NCI-H2227 treated with DMSO at 0.1 percent for 48 hours (cell line): ENCODE measurements at places on chromosomes 13 and 19.
A peak's percentile ranks its signal among the peaks of the same experiment; 100 is the strongest.

DNA sequence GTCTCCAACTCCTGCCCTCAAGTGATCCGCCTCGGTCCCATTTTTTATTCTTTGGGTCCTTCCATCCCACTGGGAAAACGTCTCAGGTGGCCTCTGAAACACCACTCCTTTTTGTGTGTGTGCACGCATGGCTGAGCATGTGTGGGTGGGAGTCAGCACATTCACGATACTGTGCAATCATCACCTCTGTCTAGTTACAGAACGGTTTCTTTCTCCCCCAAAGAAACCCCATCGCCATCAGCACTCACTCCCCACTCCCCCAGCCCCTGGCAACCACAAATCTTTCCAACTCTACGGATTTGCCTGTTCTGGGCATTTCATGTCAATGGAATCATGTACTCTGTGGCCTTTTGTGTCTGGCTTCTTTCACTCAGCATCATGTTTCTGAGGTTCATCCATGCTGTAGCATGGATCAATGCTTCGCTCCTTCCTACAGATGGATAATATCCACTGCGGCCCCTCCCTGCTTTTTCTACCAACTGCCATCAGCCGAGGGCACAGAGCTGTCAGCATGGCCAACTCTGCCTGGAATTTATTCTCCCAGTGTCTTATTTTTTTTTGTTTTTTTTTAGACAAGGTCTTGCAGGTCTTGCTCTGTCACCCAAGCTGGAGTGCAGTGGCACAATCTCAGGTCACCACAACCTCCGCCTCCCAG lies 9.7 kb downstream of the F2RL3 start:
- DNase-seq = no peak

- DNase-seq = no peak
Measured at GRCh38 chr13:95921485-95921884, 131.7 kb downstream of the UGGT2 start.

DNA sequence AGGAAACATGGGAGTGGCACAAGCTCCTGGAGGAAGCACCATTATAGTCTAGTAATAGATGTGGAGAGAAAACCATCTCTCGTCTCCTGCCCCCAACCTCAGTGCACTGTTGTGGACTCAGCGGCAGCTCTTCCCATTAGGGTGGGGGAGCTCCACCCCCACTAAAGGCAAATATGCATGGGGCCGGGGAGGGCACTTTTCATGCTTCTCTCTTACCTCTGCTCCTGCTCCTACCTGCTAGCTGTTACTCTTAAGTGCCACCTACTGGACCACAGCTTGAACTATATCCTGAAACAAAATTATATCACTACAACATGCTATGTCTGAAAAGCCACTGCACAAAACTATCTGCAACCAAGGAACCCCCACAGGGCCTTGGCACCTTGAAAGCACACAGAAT lies 112.6 kb upstream of the DACH1 start:
- peak; percentile 2 for DNase-seq

DNA sequence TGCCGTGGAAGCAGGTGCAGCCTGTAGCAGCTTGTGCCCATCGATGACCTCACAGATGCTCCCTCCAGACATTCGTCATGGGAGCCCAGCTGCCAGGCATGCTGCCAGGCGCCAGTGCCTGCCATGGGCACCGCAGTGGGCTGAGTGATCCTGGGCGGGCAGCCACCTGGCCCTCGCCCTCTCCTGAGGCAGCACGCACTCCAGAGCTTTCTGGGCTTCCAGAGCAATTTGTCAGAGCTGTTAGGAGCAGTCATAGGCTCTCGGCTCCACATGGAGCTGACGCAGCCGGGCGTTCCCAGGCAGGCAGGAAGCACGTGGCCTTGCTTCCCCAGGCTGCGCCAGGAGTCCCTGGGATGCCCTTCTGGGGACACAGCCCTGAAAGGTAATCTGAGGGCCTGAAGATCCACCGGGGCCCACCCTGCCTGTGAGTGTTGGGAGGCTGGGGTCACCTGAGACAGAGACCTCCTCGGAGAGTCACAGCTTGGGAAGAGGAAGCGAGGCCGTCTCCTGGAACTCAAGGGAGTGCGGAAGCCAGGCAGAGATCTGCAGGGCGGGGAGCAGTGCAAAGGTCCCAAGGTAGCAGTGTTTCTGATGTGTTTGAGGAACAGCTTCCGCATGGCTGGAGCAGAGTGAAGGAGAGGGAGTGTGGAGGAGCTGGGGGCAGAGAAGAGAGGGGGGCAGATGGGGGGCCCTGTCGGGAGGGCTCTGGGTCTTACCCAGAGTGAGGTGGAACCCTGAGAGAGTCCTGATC lies 50.6 kb downstream of the DPF1 start:
- DNase-seq = no peak

DNA sequence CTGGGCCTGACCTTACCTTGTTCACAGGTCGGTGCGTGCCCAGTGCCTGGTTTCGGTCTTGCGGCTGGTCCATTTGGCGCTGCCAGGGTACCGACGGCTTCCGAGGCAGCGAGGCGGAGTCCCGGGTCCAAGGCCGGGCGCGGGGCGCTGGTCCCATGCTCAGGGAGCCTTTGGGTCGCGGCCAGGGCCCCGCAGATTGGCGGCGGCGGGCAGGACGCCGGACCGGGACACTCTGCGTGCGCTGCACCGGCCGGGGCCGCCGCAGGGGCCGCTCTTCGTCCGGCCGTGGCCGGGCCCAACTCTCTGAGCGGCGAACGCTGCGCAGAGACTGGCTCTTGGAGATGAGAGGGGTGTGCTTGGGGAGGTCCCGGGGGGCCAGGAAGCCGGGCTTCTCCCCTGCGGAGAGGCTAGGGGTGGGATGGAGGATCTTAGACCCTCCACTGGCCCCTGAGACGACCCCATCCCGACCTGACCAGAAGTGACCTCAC lies 3.4 kb upstream of the WIZ start:
- DNase-seq = no peak

GRCh38 chr13:100537951-100538462 lies 50.6 kb downstream of the GGACT start:
- no peak for DNase-seq

GRCh38 chr13:21106089-21106488 lies 44.7 kb upstream of the LATS2 start:
- no peak for DNase-seq

DNA sequence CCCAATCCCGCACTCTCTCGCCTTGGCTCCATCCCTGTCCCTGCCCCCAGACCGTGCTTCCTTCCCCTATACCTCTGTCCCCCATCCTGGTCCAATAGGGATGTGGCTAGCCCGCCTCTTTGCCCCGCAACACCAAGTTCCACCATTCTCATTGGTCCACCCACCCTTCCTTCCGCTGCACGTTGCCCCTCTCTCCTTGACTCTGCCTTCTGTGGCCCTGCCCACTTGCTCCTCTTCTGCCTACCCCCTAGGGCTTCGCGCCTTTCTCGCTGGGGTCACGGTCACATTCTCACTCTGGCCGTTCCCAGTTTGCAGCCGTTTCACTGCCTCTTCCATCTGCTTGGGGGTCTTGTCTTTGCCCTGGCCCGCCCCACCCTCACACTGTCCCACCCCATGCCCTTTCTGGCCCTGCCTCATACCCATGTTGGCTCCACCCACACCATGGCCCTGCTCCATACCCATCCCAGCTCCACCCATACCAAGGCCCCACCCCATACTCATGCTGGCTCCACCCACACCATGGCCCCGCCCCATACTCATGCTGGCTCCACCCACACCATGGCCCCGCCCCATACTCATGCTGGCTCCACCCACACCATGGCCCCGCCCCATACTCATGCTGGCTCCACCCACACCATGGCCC lies 4.5 kb upstream of the ARHGAP45 start:
- DNase-seq = no peak

DNA sequence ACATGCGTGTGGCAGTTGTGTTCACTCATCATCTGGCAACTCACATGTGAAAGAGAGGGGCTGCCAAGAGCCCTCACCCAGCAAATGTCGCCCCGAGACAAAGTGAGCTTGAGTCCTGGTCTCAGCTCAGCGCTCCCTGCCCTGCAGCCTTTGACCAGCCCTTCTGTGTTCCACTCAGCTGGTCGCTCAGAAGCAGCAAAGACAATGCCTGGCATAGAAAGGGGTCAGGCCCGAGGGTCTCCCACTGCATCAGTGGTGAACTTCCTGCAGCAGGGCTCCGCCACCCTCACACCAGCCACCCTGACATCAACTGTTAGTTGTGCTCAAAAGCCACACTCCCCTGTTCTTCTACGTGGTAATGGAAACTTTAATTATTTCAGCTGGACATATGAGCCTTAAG lies 68.0 kb downstream of the SLC7A1 start:
- no peak for DNase-seq
